ENCODE measurements at places on chromosomes 12 and 14.
A peak's percentile ranks its signal among the peaks of the same experiment; 100 is the strongest.

DNA sequence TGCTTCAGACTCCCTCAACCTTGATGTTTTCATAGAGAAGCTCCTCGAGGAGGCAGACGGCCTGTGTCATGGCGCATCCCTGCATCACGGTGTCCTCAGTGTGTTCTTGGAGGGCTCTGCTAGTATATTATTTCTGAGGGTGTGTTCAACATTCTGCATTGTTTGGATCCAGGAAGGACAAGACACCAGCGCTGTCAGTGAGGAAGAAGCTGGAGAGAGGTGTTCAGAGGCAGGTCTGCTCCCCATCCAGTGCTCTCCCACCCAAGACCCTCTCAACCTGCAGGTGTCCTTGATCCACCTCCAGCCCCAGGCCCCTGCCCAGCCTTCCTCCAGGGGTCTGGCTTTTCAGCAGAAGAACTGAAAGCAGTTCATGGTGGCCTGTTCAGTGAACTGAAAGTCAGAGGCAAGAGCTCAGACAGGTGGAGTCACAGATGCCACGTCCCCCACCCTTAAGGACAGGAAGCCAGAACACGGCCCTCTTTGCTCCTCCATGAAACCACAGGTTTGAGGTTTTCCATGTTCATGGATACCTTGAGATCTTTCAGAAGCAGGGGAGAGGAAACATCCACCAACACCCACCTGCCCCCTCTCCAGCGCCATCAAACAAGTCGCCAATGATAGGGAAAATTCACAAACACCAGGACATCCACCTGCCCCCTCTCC, 37.4 kb downstream of the DIO3 start:
- no peak for DNase-seq

DNA sequence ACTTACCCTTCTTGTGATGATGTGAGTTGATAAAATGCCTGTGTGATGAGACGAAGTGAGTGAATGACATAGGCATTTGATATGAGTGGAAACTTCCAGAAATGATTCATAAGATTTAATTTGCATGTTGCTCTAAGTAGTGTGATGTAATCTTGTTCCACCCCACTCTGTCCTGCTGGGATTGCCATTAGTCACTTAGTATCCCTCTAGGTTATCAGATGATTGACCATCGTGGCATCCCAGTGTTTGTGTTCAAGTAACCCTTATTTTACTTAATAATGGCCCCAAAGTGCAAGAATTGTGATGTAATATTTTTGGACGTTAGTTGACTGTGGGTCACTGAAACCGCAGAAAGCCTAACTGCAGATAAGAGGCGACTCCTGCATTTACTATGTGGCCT, 214.4 kb upstream of the DIO2 start:
- DNase-seq = no peak

DNA sequence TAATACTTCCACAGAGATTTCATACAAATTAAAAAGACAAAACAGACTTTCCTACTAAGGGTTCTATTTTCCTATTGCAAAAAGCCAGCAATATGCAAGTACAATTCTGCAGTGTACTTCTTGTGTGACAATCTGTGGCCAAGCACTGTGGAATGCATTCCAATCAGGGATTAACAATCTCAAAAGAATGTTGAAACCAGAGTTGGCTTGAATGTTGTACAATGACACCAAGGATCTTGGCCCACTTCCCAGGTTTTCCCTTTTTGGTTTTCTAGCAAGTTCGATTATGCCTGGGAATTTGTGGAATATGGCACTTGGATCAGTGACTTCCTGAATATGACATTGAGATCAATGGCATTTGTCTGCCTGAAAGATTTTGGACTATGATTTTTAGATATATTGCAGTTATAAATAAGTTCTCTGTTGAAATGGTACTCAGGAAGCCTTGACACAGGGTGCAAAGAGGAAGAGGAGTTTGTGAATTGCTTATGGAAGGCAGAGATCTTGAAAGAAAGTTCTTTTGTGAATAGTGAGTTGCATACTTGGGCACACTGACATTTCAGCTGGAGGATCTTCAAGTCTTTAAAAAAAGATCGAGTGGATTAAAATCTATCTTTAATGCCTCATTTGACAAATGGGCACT, 81.4 kb upstream of the FERMT2 start:
- DNase-seq = no peak

- DNase-seq = no peak
Measured at GRCh38 chr14:101230161-101230850, 326.8 kb upstream of the RTL1 start.

GRCh38 chr12:122988036-122988435, 7.6 kb downstream of the ARL6IP4 start:
- DNase-seq = no peak

DNA sequence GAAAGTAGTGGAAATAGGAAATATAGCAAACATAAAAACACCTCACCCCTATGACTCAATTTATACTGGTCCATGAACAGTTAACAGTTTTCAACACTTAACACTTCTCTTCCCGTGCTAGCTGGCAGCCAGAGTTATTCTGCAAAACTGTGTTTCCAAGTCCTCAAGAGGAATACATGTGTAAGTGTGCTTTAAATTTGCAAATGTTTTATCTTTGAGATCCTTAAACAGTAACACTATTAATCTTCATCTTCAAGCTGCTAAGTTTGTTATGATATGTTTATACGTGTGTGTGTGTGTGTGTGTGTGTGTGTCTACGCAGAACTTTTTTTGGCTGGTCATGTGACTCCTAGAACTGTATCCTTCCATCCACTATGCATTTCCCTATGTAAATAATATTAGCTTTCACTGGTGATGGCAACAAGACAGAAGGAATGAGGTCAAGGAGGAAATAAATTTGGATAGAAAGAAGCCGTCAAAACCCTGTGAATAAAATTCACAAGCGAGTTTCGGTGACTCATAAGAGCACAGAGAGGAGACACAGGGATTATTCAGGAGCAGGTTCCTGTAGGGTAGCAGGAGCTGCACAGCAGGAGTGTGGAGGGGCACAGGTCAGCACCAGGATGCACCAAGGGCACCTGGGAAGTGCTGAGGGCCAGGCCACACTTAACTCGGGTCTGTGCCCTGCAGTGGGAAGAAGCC, 105.9 kb upstream of the ETV6 start:
- no peak for DNase-seq

GRCh38 chr14:34051966-34052657, 101.2 kb upstream of the EGLN3 start:
- DNase-seq = no peak

- no peak for DNase-seq
Measured at GRCh38 chr12:12622418-12622817, 10.7 kb downstream of the CREBL2 start.

DNA sequence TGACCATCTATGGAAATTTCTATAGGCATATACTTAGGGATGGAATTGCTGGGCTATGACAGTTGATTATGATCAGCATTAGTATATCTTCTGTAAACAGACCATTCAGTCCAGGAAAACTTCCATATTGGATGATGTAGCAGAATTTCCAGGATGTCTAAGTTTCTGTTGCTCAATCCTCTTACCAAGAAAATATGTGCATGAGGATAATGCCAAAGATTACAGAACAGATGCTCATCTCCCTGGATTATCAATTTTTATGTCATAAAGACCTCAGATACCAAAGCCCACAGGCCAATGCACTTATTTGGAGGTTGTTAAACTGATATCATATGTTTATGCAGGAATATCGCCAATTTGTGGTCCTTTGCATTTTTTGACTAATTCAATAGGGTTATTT, 354.4 kb upstream of the FLRT2 start:
- DNase-seq = no peak

DNA sequence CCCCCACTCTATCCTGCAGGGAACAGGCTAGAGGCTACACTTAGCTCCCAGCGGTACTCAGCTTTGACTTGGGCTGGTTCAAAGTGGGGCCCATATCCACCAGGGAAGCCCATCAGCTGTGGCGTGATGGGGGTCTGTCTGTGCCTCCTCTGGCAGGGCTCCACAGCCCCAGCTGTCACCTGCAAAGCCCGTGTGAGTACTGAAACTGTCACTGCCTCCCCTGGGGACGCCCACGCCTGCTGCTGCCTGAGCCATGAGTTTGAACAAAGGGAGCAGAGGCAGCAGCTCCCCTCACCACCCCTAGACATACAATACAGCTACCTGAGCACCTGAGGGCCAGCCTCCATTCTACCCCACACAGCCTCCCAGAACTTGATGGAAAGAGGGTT, 5.0 kb downstream of the REM2 start:
- no peak for DNase-seq

- peak; percentile 69 for DNase-seq
Measured at GRCh38 chr12:15532364-15532977, 210.2 kb downstream of the PTPRO start.

GRCh38 chr12:93825501-93825888, 148.3 kb downstream of the CRADD start:
- no peak for DNase-seq

GRCh38 chr12:90969346-90969745, 14.4 kb upstream of the CCER1 start:
- DNase-seq = no peak

DNA sequence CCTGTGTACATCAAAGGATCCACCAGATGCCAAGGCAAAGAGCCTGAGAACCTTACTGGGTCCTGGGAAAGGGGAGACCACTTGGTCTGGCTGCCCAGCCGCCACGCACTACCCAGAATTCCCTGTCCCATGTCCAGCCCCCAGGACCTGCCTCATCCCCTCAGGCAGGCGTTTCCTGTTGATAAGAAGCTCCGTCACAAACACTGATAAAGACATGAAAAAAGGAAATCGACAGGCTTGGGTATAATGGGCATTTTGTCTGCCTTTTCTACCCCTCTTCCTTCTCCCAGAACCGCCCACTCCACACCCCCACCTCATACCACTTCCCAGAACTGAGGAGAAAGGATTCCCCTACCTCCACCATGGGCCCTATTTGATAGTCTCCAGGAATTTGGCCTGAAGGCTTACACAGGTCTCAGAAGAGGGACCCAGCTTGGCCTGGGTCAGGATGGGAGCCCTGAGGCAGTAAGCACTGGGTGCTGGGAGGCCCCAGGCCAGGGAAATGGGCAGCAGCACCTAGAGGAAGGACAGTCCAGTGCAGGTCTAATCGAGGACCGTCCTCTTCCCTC, 18.8 kb downstream of the ACVRL1 start:
- no peak for DNase-seq

DNA sequence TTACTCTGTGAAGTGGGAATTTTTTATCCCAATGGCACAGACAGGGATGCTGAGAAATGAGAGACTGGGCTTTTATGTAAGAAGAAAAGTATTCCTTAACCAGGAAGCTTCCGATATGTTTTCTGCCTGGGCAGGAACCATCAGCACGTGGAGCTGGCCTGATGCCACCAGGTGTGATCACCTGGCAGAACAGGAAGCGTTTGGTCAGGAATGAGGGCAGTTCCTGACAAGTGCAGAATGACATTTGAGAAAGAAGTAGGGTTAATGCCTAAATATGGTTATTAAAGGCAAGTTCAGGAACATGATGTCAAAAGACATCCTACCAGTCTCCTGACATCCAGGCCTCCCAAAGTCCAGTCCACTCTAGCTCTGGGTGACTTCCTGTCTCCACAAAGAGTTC, 210.3 kb downstream of the NUAK1 start:
- DNase-seq = no peak

DNA sequence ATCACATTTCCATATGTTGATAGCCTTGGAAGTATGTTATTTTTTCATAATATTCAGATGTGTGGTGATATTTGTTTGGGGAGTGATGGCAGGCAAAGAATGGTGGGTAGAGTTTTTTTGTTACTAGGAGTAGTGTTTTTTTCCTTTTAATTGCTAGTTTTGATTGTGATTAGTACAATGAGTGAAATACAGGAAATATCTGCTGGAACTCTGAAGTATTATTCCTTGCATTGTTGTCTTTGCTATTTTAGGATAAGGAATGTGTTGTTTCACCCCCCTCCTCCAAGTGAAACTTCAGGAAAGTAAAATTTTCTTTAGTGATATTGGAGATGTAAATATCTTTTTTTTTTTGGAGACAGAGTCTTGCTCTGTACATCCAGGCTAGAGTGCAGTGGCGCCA, 105.4 kb downstream of the DIP2B start:
- DNase-seq = no peak

GRCh38 chr14:70713096-70713495, 71.4 kb downstream of the TTC9 start:
- no peak for DNase-seq
